Fibroblast of skin of back (primary cell): ENCODE measurements at places on chromosomes 6 and 20.

- peak; percentile 59 for DNase-seq
Measured at GRCh38 chr6:159106627-159107241, 61.9 kb upstream of the TAGAP start.

DNA sequence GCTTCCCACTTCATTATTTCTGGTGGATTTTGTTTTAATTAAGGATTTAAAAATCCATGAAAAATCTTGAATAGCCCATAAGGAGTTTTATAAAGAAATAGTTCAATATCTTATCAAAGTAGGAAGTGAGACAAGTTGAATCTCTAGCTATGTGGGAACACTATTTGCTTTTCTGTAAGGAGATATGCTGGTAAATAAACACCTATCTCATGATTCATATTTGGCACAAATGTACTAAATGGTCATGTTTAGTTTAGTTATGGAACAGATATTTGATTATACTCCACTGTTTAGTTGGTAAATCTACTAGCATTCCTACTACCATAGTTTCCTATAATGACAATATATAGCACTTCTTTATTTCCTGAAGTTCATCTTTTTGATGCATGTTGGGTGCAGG, 239.9 kb upstream of the CEP162 start:
- peak; percentile 11 for DNase-seq

DNA sequence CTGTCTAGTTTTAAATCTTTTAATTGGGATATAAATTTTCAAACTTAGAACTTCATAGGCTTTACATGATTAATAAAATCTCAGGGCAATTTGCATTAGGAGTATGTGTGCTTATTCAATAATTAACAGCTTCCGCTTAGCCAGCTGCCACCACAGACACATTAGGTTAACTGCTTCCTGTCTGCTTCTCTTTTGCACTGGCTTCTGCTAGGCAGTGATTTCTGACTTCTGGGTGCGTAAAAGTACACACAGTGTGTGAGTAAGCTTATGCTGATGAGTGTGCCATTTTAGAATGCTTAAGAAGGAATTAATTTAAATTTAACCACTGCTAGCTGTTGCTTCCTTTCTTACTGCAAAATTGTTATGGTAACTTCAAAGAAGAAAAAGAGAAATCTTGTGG, 73.9 kb downstream of the F13A1 start:
- DNase-seq, result peak; percentile 43

- no peak for DNase-seq
Measured at GRCh38 chr20:62214067-62214466, 6.0 kb downstream of the HRH3 start.
